ENCODE measurements at places on chromosomes 5 and 9.

DNA sequence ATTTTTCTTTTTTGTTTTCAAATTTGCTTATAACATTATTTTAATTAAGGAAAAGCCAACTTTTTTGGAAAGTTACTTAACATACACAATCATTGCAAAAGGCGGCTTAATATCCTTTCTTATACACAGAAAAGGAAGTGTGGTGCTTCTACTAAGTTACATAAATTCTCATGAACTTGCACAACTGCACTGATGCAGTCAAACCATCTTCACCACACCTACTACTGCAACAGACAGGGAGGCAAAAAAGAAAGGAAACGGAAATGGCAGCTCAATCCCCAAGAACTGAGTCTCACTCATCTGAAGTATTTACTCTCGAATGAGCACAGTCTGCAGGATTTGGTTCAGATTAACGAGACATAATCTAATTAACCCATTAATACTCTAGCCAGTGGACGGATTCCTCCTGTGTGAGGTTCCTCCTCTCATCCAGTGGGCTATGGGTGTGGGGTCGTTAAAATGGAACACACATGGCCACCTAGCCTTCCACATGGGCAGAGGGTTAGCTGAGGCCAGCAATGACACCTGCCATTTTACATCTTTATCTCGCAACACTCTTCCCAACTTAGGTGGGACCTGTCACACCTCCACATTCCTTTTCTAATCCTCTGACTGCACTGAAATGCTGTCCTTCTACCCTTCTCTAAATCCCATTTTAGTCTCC, 30.0 kb downstream of the GOLM1 start:
- no peak for DNase-seq

DNA sequence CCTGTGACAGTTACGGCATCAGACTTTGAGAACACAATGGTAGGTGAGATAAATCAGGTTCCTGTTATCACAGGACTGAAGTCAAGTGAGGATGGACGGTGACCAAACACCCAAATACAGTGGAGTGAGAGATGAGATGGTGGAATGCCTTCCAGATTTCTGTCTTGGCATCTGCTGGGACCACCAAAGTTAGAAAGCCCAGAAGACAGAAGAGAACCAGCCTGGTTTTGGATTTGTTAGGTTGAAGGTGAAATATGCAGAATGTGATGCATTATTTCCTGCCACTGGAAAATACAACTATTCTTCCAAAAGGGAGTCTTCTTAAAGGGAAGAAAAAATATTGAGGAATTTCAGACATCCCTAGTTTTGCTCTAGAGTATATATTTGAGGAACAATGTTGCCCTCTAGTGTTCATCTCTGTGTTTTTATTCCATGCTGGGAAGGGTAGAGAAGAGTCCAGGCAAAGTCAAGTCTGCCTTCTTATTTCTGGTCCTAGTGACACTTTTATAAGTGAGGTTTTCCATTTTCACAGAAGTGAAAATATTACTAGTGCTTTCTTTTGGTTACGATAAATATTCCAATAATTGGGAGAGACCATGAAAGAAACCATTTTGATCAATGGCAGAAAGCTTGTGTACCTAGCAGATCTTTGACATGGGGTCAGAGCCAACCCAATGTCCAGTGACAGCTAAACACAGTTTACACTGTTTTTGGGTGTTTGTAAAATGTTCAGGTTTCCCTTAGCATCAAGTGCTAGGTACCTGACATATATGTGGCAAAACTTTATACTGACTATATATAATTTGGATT, 142.3 kb upstream of the ANKH start:
- no peak for DNase-seq

DNA sequence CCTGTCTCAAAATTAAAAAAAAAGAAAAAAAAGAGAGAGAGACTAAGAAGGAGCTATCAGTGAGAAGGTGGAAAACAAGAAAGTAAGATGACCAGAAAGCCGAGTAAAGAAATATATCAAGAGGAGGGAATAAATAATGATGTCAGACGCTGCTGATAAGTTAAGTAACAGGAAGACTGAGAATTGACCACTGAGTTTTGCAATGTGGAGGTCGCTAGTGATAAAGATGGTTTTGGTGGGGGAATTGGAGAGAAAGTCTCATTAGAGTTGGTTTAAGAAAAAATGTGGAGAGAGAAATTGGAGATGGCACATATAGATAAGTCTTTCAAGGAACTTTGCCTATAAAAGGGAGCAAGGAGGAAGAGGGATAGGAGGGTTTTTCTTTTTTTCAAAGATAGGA, 91.9 kb downstream of the RAD23B start:
- DNase-seq: no peak

DNA sequence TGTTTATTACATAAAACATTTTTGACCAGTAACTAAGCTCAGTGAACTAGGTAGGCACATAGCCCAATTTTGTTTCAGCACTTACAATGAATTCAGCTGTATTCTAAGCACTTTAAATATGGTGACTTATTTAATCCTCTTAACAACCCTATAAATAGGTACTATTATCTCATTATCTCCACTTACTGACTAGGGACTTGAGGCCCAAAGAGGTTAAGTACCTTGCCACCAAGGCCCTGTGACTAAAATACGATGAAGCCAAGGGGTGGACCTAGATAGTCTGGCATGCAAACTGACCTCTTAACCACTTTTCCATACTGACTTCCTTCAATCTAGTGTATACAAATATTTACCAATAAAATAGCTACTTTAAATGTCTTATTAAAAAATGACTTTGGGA, 266.4 kb downstream of the ZNF608 start:
- DNase-seq: no peak

DNA sequence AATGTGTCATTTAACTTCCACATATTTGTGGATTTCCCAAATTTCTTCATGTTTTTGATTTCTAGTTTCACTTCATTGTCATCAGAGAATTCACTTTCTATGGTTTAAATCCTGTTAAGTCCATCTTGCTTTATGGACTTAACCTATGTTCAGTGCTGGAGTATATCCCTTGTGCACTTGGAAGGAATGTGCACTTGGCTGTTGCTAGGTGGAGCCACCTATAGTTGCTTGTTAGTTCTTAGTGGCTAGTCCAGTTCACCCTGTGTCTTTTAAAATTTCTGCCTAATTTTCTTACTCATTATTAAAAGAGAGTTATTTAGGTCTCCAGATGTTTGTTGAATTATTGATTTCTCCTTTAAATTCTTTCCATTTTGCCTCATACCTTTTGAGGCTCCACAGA, 1472.5 kb upstream of the CDH6 start:
- DNase-seq: no peak

DNA sequence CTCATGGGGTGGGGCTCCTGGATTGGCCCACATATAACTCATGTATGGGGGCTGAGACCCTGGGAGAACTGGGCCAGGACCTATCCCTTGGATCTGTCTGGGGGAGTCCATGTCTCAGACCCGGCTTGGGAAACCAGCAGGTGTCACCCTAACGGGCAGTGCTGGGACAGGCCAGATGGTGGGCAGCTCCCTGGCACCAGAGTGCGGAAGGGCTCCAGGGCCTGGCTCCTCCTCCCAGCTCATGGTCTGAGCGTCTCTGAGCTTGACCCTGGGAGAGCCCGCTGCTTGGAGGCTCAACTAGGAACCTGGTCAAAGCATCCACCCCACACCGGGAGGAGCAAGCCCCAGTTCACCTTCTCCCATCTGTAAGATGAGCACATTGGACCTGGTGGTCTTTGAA, 15.5 kb upstream of the NCS1 start:
- DNase-seq: no peak

DNA sequence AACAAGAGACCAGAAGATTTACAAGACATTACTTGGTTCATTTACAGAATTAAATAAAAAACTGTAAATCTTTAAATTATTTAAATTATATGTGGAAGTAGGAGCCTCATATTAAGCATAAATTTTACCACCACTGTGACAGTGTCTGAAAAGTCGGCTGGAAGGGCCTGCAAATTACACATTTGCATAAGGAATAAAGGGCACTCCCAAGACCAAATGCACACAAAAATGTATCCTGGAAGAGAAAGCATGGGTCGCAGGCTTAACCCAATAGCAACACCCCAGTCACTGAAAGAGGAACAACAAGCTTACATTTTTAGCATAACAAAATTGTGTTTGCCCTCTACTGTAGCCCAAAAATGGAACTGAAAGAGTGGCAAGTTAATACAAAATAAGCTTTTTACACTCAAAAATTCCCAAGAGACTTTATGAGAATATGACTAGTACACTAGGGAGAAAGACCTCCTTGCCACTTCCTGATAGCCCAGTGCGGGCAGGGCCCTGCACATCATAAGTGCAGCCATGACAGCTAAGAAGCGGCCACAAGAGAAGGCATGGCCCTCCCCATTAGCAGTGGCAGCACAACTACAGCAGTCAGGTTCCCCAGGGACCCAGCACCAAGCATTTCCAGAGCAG, 482.0 kb downstream of the DTWD2 start:
- DNase-seq: no peak

GRCh38 chr5:151417712-151418111, 29.7 kb upstream of the SLC36A1 start:
- DNase-seq: no peak

GRCh38 chr9:81465468-81466011, 223.8 kb downstream of the TLE1 start:
- DNase-seq: no peak

DNA sequence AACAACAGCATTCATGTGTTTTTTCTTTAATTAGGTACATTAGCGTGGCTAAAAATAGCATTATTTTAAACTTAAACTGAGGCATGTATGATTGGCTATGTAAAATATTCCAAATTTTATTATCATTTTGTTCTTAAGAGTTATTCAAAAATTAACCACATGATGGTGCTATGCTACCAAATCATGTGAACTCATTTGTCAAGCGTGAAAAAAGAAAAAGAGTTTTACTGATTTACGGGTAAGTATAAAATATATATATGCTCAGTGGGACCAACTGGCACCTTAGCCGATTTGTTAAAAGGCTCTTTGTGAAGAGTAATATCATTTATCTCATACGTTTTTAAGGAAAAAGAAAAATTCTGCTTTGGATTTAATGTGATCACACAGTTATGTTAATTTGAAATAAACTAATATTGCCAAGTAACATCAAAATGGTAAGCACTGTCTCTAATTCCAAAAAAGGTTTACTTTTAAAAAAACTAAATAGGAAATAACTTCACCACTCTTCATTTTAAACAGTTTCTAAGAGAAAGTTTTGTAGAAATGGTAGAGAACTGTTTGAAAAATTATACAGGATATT, 1042.3 kb downstream of the CDH12 start:
- no peak for DNase-seq

DNA sequence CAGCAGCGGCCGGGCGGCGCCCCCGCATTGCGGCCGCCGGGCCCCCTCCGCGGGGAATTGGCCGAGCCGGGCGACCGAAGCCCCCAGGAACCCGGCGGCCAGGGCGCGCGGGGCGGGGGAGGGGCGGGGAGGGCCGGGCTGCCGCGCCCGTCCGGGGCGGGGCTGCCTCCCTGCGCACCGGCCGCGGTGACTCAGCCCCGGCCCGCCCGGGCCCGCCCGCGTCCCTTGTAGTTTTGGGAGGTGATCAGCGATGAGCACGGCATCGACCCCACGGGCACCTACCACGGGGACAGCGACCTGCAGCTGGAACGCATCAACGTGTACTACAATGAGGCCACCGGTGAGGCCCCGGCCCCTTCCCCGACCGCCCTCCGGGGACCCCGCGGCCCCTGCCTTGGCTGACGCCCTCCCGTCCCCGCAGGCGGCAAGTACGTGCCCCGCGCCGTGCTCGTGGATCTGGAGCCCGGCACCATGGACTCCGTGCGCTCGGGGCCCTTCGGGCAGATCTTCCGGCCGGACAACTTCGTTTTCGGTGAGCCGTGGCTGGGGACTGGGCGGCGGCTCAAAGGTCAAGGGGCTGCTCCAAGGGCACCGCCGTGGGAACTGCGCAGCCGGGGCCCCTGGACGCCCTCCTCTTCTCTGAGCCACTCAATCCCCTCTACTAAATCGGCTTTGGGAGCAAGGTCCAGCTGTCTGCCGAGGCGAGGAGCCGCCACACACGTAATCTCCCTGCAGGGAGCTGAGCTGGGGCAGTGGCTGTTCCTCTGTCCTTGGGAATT, 592 bp downstream of the TUBB4B start:
- peak; percentile 41 for DNase-seq

- no peak for DNase-seq
These were observed 8.3 kb upstream of the MED7 start for GRCh38 chr5:157150995-157151394.

DNA sequence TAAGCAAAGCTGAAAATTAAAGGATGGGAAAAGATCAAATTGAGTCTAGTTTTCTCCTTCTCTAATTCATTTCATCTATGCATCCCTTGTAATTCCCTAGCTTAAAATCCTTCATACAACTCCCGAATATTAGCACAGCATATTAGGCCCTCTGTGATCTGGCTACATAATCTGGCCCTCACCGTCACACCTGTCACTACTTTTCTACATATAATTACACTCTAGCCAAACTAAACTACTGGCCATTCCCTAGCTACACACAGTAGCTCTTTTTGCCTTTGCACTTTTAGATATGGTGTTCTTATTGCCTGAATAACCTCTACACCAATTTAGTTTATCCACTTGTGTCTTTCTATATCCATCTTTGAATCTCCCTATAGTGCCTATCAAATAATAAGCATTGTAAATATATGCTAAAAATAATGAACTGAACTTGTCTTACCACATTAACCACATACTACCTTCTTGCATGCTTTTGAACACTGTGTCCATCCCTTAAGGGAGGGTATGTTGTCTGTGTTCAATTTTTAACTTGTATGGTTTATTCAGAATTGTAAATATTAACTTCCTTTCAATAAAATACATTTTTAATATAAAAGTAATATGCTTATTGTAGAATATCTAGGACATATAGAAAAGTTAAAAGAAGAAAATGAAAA, 15.9 kb downstream of the RANBP6 start:
- DNase-seq: no peak

- DNase-seq: no peak
These were observed 1.4 kb upstream of the PSIP1 start for GRCh38 chr9:15512204-15512603.

GRCh38 chr9:126230692-126231091, 95.9 kb upstream of the MVB12B start:
- no peak for DNase-seq

- DNase-seq: no peak
These were observed 23.4 kb downstream of the LURAP1L start for GRCh38 chr9:12798066-12798770.

DNA sequence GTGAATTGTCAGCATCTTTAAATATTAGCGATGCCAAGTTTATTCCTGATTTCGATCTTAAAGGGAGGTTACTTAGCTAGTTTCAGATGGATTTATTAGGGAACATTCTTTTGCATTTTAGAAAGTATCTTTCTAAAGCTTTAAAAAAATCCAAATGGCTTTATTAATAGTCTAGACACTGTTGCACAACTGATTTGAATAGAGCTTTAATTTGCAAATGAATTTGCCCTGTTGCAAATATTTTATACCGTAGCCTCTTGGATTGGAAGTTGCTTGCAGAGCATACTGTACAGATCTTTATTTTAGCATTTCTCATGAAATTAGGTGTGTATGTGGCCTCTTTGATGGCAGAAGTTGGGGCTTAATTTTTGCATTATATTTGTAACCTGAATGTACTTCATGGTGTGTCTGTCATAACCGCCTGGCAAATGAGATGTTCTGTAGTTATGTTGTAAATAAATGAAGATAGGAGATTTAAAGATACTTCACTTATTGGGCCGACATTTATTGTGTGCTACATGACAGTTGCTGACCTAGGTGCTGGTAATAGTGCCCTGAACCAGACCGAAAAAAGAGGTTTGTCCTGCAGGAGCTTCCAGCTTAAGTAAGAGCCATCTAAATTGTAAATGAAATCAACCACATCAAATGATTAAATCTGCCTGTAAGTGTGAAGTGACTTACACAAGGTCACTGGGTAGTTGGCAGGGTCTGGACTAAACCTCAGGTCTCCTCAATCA, 1.8 kb downstream of the TCERG1 start:
- no peak for DNase-seq

GRCh38 chr5:86878250-86878649, 260.5 kb downstream of the COX7C start:
- DNase-seq: no peak
